Neural progenitor cell (in vitro differentiated cells): ENCODE measurements at places on chromosomes 6 and 20.

DNA sequence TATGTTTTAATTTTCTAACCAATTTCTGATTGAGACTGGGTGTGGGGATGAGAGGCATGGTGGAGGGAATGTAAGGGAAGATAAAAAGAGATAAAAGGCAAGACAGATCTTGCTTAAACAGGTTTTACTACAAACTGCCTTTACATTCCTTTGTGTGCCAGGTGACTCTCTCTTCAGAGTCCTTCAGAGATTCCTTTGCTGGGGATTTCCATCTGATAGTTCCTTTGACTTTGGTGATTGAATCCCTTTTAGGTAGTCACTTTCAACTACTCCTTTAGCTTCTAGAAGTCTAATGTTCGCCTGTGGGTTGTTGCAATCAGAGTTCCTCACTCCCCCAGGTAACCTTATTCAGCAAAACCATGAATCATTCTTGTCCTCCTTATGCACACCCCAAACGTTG is 283.3 kb upstream of the MANEA start:
- no peak for DNase-seq

DNA sequence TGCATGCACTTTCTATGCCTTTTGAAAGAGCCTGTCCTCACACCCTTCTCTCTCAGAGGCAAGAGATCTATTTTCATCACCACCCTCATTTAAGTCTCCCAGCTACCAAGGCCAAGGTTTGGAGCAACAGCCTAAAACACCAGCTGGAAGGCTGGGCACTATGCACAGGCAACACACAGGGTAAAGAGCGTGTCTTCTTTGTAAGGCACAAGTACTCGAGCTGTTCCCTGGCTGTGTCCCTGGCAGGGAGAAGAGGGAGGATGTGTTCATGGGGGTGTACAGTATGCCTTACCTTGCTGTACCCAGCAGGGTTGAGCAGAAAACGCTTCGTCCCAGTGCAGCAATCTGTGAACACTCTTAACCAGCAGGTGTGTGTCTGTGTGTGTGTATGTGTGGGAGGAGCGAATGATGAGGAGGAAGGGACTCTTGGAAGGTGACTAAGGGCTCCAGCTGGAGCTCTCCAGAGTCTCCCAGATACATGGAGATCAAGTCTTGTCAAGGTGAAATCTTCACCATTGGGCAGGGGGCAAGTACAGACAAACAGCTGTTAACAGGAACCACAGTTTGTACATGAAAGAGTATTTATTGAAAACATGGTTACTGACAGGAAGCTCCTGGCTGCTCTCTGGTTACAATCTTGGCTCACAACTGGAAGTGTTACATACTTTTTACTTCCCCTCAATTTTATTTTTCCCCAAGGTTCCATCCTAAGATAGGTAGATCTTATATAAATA is 40.8 kb downstream of the ELMO2 start:
- no peak for DNase-seq

DNA sequence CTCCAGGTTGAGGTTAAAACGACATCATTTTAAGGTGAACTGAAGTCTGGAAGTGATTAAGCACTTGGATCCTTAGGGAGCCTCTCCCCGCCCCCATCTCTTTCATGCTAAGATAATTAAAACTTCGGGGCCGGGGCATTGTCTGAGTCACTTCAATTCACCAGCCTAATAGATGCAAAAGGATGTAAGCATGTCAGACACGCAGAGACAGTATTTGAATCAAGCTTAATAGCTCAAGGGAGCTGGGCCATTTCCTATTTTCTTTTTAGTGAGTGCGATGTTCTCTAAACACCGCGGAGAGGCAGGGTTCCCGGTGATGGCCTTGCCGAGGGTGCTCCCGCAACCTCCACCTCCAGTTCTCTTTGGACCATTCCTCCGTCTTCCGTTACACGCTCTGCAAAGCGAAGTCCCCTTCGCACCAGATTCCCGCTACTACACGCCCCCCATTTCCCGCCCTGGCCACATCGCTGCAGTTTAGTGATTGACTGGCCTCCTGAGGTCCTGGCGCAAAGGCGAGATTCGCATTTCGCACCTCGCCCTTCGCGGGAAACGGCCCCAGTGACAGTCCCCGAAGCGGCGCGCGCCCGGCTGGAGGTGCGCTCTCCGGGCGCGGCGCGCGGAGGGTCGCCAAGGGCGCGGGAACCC is 516 bp upstream of the IRF4 start:
- peak; percentile 68 for DNase-seq

DNA sequence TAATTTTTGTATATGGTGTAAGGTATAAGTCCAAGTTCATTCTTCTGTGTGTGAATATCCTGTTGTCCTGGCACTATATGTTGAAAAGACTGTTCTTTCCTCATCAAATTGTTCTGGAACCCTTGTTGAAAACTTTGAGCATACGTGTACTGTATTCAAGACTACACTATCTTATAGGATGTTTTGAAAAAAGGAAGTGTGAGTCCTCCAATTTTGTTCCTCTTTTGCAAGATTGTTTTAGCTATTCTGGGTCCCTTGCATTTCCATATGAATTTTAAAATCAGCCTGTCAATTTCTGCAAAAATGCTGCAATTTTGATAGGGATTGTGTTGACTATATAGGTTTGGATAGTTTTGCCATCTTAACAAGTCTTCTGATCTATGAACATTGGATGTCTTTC is 195.2 kb downstream of the BACH2 start:
- DNase-seq = no peak

DNA sequence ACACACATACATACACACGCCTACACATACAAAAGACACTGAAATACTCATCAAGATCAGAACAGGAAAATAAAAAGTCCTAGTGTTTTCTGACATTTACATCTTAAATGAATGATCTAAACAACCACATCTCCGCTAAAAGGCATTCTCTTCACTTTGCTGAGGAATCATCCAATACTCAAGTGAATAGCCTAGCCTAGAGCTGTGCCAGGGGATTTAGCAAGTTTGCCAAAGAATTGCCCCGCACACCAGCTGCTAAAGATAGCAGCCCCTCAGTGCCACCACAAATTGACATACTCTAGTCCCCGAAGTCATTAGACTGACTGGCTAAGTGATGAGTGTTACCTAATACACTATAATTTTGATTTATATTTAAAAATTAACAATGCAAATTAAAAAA is 246.8 kb upstream of the POU3F2 start:
- no peak for DNase-seq

GRCh38 chr6:107617341-107617932 is 127.5 kb downstream of the SOBP start:
- no peak for DNase-seq
